ENCODE measurements at places on chromosomes 3 and 15. TPM values are rescaled to one million over a fixed set of nuclear protein-coding genes. Genes with fewer than 3 reads are reported as not detected.

Gene SLC6A11
- total RNA-seq, result 0.15 TPM

GRCh38 chr3:3628676-3629328, 170.4 kb upstream of the LRRN1 start:
- H3K4me3 ChIP-seq, result no peak overlapping the region
- H3K27me3 ChIP-seq, result peaks cover 1% of the 10 kb centered on the region
- no peaks in the 10 kb centered on the region for H3K36me3 ChIP-seq
- H3K27ac ChIP-seq, result no peak overlapping the region
- no peaks in the 10 kb centered on the region for H3K4me1 ChIP-seq

Gene SERINC4
- total RNA-seq, result not detected

GRCh38 chr15:60982249-60982910, 246.7 kb downstream of the RORA start:
- no peak overlapping the region for H3K27ac ChIP-seq
- DNase-seq, result no peak
- peaks cover under 1% of the 10 kb centered on the region for H3K27me3 ChIP-seq
- no peaks in the 10 kb centered on the region for H3K36me3 ChIP-seq
- peaks cover 11% of the 10 kb centered on the region for H3K4me1 ChIP-seq
- no peak overlapping the region for H3K4me3 ChIP-seq

GRCh38 chr3:128914966-128915645, 35.7 kb downstream of the ACAD9 start:
- no peaks in the 10 kb centered on the region for H3K4me1 ChIP-seq
- no peak overlapping the region for H3K4me3 ChIP-seq
- peaks cover 3% of the 10 kb centered on the region for H3K27me3 ChIP-seq
- peaks cover 68% of the 10 kb centered on the region for H3K36me3 ChIP-seq
- H3K27ac ChIP-seq, result no peak overlapping the region
- no peak for DNase-seq

DNA sequence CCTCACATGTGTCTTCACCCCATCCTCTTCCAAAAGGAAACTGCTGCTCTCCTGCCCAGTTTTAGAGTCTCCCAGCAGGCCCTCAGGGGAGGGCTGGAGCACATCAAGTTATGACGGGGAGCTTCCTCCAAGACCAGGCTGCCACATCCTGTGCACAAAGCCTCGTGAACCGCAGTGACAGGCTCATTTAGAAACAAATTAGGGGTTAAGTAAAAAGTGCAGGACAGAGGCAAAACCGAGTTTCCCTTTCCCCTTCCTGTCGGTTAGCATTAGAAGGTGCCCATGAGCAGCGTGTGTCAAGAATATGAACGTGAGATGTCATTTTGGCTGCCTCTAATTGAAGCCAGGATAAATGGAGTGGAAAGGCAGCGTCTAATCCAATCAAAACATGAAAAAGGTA, 199.7 kb downstream of the ARRDC4 start:
- H3K4me1 ChIP-seq, result peaks cover 17% of the 10 kb centered on the region
- no peak for DNase-seq
- no peak overlapping the region for H3K4me3 ChIP-seq
